ENCODE measurements at places on chromosomes 3 and 15.
A peak's percentile ranks its signal among the peaks of the same experiment; 100 is the strongest.

DNA sequence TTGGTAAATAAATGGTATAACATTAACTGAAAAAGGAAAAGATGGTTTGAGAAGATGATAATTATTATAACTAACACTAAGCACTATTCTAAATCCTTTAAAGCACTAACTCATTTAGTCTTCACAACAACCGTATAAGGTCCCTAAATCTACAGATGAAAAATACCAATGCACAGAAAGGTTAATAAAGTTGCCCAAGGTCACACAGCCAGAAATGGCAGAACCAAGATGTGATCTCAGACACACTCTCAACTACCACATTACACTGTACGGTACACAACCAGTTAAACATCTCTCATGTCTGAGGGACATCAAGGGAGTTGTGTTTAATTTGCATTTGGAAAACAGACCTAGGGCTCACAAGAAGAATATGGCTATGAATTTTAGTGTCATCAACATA, 23.1 kb downstream of the RAB27A start:
- no peak for DNase-seq

DNA sequence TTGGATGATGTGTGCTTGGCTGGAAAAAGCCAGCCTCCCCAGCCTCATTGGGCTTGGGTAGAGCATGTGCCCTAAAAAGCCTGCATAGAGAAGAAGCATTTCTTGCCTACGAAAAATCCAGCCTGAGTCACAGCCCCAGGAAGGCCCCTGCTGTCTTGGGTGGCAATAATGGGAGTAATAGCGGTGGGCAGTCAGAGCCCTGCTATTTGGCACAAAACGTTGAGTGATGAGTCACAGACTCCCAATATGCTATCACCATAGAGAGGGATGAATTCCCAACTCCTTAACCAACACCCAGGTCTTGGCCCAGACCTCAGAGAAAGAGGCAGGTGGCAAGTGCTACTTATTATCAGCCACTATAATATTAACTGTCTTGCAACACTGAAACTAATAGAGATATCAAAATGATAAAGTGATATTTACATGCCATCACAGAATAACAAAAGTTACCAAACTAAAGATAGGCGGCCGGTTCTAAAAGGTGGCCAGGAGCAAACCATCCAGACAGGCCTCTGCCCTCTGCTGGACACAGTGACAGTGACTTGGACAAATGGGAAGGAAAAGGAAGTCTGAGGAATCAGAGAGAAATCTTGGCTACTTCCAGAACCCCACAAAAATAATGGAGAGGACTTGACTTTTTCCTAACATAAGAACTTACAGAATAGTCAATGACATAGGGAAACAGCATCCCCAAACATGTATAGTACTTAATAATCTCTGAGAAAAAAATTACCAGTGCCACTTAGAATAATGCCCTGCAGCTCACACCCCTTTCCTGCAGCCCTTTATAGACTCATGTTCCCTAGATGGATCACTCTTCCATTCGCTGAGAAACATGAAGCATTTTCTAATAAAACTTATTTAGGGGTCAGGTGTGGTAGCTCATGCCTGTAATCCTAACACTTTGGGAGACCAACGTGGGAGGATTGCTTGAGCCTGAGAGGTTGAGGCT, 51.9 kb upstream of the MUC13 start:
- DNase-seq = peak; percentile 29

GRCh38 chr15:63933522-63933921, 99.8 kb upstream of the HERC1 start:
- no peak for DNase-seq

DNA sequence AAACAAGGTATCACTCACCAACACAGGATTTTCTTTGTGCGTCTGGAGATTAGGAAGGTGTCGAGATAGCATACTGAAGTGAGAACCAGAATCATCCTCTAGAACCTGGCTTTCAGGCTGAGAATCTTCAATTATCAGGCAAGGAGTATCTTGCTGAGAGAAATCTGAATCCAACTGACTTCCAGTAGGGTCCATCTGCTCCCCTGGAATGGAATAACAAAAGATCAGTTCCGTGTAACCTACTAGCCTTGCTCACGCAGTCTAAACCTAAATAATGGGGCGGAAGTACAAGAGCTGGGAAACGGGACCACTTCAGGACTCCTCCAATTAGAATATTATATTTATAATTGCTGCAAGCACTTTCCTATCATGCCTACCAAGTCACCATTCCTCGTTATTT, 690 bp downstream of the TP53BP1 start:
- peak; percentile 53 for DNase-seq

DNA sequence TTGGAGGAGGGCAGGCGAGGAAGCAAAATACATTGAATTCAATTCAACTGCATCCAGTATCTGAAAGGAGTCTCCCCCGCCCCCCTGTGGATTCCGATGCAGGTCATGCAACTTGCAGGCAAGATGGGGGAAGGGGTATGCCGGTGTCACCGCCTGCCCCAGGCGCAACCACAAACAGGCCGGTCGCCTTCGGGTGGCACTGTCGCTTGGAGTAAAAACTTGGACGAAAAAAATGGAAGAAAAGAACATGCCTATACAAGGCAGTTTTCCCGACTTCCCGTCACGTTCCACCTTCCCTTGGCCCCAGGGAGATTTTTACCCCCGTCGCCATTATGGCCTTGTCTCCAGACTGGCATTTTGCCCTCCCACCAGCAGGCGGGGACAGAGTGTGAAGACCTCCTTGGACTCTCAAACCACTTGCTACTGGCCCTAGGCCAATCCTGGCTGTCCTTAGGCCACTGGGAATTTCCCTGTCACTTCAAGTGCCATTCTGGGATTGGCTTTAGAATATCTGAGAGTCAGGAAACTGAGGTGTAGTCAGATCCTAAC, 1.6 kb upstream of the NTRK3 start:
- peak; percentile 84 for DNase-seq

DNA sequence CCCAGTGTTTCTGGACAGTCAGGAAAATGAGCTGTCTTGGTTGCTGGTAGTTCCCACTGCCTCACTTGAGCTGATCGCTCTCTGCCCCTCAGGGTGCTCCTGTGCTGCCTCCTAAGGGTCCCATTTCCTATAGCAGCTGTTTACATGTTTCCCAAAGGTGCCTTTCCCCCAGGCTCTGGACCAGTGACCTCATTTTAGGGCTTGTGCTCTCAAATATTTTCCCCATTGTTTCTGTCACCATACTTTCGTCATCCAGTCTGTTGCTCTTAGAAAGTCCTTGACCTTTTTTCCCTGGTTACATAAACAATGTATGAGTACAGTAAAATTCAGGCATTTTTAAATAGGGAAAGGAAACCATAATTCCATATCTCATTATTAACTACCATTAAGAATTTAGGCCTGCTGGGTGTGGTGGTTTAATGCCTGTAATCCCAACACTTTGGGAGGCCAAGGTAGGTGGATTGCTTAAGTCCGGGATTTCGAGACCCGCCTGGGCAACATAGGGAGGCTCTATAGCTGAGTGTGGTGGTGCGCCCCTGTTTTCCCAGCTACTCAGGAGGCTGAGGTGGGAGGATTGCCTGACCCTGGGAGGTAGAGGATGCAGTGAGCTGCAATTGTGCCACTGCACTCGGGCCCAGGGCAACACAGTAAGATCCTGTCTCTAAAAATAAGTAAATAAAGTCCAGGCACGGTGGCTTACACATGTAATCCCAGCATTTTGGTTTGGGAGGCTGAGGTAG, 11.7 kb downstream of the RAD54L2 start:
- DNase-seq = no peak

GRCh38 chr3:71047616-71048531, 535.7 kb downstream of the FOXP1 start:
- no peak for DNase-seq

DNA sequence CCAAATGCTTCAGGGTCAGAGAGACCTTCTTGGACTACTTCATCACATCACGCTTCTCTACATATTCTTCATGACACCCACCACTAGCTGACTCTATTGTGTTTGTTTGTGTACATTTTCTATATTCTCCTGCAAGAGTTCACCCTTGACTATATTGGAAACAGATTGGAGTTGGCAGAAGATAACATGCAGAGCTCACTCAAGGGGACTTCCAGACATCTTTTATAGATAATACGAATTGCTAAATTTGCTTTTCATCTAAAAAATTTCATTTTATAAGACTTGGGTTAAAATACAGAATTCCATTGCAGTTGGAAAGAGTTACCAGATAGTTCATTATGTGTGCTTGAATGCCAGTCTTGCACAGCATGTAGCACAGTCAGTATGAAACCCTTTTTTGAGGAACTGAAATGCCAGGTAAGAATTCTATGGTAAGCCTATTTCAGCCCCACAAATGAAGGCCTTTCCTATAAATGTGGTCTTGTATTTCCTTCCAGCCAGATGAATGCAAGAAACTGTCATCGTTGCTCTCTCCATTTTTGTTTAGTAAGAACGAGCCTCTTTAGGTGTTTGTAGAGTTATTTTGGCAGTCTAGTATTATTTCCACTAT, 177.6 kb downstream of the GHSR start:
- DNase-seq = no peak
